ENCODE measurements at places on chromosomes 12 and 14.

- DNase-seq, result no peak
Observed at GRCh38 chr12:125552295-125552694, 487.1 kb downstream of the AACS start.

GRCh38 chr12:1814266-1814665 is 6.1 kb upstream of the LRTM2 start:
- no peak for DNase-seq

- DNase-seq, result no peak
Observed at GRCh38 chr12:503111-503761, 43.5 kb downstream of the B4GALNT3 start.

GRCh38 chr14:63431466-63431865 is 111.7 kb downstream of the PPP2R5E start:
- DNase-seq, result no peak

- DNase-seq, result no peak
Observed at GRCh38 chr14:85731186-85731585, 201.2 kb downstream of the FLRT2 start.

DNA sequence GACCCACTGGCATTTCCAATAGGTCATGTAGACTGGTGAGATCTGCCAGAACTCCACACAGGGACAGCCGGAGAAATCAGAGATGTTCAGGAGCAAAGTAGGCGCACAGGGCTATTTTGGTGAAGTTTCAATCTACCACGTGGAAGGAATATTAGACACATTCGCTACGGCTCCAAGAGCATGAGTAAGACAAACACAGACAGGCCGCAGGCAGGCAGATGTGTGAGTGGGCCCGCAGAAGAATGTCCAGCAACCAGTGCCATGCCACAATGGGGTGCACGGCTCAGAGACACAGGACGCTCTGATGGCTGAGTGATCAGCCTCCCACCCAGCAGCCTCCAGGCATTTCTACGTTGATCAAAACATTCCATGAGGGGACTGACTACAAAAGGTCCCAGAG is 10.4 kb downstream of the SLC15A4 start:
- DNase-seq, result no peak

GRCh38 chr12:27785882-27786570 is 6.0 kb upstream of the MANSC4 start:
- DNase-seq, result no peak

DNA sequence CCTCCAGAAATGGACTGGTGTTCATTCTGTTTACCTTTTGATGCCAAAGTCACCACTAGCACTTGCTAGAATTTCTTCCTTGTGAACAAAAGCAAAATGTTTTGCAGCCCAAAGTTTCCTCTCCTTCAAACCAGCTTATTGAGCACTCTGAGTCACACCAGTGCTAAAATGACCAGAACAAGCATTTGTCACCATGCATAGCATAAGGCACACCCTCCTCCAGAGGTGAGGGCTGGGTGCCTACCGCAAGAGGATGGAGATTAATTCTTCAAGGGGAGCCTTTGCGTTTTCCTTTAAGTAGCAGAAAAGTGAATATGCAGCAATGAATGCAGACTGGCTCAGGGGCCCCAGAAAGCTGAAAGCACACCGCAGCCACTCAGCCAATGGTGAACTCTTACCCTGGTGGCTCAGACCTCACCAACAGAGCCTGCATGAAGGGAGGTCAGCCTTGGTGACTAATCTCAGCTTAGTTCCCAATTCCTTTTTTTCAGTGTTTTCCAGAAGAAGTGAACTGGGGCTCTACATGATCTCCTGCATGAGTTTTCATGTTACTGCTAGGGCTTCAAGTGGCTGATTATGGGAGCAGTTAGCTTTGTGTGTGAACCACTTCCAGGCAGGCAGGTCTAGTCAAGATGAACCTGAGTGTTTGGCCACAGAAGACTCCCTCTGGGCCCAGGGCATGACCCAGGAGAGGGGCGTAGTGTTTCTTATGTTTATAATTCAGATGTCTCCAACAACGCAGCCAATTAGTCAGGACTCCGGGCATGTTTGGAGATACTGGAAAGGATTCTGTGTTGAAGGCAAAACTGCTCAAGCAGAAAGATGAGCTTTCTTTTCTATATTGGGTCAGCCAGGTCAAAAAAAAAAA is 96.3 kb downstream of the PAX9 start:
- no peak for DNase-seq

DNA sequence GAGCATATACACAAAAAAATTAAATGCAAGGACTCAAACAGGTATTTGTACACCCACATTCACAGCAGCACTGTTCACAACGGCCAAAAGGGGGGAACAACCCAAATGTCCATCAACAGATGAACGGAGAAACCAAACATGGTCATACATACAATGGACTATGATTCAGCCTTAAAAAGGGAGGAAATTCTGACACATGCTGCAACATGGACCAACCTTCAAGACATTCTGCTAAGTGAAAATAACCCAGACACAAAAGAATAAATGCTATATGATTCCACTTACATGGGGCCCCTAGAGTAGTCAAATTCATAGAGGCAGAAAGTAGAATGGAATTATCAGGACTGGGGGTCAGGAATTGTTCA is 29.5 kb downstream of the ACTN1 start:
- no peak for DNase-seq

DNA sequence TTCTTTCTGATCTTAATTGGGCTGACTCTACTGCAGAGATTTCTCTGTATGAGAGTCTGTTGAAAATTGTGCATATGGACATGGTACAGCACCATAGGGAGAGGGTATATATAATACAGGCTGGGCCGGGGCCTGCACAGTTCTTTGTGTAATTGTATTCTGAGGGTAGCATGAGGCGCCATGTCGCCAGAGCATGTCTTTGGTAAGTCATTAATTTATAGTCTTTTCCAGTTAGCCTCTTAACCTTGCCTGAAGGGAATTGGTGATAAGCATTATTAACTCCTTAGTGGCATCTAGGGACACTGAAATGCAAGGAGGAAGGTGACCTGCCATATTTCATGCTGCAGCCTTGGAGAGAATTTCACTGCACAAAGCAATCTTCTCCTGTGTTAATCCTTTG is 569.9 kb downstream of the TMTC2 start:
- DNase-seq, result no peak

DNA sequence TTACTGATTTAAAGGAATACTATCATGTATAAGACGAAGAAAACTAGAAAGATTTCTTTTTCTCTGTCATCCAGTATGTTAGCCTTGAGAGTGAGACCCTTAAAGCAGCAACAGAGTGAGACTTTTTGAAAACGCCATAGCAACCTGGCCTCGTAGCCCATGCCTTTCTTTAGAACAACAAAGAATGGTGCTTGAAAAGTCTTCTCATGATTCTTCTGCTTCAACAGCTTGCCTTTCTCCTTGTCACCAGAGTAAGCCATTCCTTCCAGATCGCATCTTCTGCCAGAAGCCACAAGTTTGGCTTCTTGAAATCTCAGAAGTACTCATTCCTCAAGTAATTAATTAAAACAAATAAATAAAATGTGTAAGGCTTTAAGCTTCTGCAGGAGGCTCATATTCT is 109.3 kb downstream of the PDE3A start:
- DNase-seq, result no peak

DNA sequence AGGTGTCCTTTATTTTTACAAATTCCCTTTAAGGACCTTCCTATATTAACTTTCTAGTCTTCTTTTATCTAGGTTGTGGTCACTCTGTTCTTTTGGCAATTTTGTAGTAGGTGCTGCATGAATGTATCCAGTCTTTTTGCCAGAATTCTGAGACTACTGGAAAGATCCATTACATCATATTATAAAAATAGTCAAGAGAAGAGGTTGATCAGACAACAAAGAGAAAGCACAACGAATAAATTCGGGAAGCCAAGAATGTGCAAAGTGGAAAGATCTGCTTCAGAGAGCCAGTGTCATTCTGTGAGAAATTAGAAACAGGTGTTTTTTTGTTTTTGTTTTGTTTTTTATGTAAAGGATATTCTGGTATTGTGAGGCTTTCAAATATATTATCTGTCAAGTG is 15.8 kb upstream of the SLC16A7 start:
- no peak for DNase-seq

GRCh38 chr12:132077322-132078100 is 66.6 kb downstream of the DDX51 start:
- DNase-seq, result no peak

- DNase-seq, result no peak
Observed at GRCh38 chr12:6378709-6379472, 3.5 kb upstream of the SCNN1A start.

DNA sequence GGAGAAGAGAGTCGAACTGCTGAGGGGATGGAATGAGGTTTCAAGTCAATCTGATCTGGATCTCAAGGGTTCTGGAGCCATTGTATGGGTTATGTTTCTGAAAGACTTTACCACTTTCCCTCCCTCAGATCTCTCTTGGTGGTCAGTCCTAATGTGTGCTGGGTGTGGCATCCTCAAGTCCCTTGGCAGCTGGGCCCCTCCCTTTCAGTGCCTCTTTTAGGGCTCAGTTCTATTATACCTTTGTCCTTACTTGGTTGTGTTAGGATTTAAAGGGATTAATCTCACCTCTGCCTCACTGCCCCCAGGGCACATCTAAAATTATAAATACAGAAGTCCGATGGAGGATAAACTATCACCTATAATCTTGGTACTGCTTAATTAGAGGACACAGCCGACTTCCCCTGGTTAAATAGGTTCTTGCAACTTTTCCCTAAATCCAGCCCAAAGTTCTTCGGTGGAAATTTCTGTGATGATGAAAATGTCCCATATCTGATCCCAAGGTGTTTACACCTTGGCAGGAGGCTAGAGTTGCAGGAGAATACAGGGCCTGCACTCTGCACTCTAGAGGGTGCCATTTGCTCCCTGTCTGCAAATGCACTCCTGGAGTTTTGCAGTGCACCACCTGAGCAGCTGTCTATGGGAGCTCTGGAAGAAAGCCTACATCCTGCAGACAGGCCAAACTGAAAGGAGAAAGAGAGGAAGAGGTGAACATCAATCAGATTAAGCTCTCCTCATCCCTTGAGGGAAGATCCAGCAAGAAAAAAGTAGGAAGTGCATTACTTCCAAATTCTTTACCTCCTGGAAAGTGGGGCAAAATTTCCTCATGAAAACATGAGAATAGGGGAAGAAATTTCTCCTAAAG is 106.8 kb downstream of the NUAK1 start:
- no peak for DNase-seq

DNA sequence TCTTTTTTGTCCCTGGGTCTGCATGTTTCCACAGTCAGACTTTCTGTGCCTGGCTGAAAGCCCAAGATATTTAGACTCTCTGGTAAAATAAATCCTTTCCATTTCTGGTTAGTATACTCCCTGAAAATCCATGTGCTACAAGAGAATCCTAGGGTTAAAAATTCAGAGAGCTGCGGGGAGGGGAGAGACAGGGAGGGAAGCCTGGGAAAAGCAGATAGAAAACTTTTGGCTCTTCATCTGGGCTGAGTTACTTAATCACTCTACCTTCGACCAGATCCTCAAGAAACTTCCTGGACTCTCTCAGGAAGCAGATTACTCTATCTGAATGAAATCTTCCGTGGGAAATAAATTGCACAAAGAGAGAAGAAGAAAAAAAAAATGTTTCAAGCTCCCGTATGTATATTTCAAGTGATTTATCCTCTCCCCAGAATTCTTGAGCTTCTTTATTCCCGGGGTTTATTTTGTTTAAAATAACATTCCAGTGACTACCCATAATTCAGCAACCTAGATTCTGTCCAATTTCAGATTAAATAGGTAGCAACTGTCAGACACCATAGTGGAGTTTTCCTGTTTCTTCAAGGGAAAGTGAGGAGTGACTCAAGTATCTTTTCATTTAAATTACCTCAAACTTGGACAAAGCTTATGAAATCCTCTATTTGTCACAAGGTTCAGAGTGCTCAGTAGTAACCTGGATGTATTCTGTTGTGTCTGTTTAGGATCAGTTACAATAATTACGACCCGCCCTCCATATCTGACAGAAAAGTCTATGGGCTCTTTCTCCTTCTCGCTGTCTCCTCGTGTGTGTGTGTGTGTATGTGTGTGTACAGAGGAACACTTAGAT is 163.7 kb downstream of the MYRFL start:
- DNase-seq, result no peak

DNA sequence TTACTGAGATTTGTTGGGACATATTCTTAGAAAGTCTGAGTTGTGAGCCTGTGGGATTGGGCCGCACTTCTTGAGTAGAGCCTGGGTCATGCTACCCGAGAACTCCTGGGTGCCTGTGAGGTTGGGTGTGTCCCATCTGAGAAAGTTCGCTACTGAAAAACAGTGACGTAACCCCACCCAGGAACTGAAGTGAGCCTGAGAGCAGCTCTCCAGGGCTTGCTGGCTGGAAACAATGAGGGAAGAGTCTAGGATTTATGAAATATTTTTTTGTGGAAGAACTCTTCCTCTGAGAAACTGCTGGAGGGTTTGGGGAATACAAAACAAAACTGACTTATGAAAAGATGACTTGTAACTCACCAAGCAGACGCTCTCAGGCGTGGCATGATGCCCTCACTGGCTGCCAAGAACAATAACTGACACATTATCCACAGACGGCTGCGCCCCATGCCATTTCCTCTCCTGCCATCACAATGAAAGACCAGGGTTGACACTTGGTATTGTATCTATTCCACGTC is 69.2 kb downstream of the RASSF3 start:
- DNase-seq, result peak; percentile 73

GRCh38 chr14:97061714-97062113 is 264.5 kb downstream of the VRK1 start:
- no peak for DNase-seq

GRCh38 chr14:60632257-60632656 is 17.0 kb downstream of the SIX1 start:
- DNase-seq, result no peak

DNA sequence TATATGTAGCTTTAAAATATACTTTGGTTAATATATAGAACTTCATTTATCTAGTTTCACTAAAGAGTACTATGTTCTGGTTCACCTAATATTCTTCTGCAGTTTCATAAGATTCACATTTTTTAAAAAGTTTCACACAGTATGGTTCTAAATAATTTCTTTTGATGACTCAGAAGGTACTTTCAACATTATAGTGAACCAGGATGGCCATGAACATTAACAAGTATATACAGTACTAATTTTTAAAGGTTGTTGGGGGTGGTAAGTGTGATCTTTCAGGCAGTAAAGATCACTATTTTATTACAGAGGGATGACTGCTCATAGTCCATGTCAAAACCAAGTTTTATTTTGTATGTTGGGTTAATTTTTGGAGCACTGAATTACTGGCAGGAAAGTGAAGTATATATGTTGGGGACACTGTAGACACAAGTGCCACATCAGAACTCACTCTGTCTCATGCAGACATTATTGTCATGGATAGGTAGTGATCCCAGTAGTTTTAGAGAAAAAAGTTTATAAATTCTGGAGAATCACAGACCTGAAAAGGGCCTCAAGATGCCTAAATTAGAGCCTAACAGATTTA is 60.0 kb downstream of the DCAF5 start:
- DNase-seq, result no peak

GRCh38 chr12:103620395-103620794 is 33.3 kb downstream of the STAB2 start:
- DNase-seq, result no peak

GRCh38 chr14:26499546-26499945 is 98.3 kb downstream of the NOVA1 start:
- no peak for DNase-seq

DNA sequence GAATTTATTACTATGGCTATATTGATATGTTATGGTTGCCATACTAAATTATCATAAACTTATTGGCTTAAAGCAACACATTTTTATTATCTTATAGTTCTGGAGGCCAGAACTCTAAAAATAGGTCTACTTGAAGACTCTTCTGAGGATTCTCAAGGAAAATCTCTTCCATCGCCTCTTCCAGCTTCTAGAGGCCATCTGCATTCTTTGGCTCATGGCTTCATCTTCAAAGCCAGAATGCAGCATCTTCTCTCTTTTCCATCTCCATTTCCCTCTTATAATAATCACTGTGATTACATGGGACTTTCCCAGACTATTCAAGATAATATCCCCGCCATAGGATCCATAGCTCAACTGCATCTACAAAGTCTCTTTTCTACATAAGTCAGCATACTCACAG is 385.4 kb downstream of the RMST start:
- DNase-seq, result no peak

Measured in activated CD4-positive, alpha-beta T cell treated with anti-CD3 and anti-CD28 coated beads, Interleukin-2, amount 10 ng/mL, durations not matched to agents 7 days and 5 days (primary cell).